ENCODE measurements at places on chromosomes 6 and 20.

GRCh38 chr6:24397631-24398030 is 5.1 kb upstream of the MRS2 start:
- no peak for DNase-seq

DNA sequence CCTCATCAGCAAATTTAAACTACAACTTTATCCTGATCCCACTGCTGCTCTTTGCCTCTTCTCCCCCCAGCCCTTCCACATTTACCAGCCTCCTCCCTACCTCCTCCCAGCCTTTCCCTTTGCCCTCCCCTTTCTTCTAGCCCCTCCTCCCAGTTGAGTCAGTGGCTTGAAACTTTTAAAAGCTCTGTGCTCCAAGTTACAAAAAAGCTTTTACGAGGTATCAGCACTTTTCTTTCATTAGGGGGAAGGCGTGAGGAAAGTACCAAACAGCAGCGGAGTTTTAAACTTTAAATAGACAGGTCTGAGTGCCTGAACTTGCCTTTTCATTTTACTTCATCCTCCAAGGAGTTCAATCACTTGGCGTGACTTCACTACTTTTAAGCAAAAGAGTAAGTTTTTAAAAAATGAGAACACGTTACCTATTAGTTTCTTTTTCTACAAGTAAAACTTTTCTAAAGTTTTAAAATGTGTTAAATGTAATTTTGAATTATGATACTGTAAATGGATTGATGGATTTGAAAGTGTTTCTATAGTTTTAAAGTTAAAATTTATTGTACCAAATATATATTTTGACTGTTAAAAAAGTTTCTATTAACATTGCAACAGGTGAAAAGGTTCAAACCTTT is at the start of gene GJA1:
TSS of gene GJA1 (plus strand) at position 203 of the 626 bp plus-strand sequence. CDS start 11,202 bp downstream, outside the sequence.
- DNase-seq: no peak

DNA sequence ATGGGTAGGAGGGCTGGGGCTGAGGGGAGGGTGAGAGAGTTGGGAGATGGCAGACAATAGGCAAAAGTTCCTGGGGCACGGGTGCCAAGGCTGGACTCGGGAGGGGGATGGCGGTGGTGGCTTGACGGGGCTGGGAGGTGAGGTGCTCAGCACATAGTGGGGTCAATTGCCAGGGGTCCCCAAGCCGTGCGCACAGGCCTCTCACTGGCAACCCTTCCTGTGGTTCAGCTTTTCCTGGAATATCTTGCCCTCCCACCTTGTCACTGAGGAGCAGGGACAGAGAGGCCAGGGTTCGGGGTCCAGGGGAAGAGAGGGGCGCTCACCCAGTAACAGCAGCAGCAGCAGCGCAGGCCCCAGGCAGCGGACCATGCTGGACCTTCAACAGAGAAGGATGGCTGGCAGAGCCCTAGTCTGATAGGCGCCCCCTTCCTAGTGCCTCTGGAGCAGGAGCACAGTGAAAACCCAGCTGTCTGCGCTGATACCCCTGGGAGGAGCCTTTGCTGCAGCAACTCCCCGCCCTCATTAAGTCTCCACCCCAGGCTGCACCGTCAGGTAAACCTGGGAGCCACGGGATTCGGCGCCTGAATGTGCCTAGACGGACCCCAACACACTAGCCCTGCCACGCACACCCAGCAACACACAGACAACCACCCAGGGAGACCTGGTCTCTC is at the start of gene GFRA4:
TSS of gene GFRA4 (minus strand) at position 369 of the 671 bp plus-strand sequence. CDS start at position 369, 0 bp downstream.
- DNase-seq: no peak

- DNase-seq: no peak
Measured at GRCh38 chr20:41290804-41291389, 26.6 kb downstream of the ZHX3 start.

- DNase-seq: no peak
Measured at GRCh38 chr6:41625442-41625841, 12.8 kb upstream of the MDFI start.

GRCh38 chr20:7608250-7608649 is 332.0 kb downstream of the HAO1 start:
- no peak for DNase-seq

DNA sequence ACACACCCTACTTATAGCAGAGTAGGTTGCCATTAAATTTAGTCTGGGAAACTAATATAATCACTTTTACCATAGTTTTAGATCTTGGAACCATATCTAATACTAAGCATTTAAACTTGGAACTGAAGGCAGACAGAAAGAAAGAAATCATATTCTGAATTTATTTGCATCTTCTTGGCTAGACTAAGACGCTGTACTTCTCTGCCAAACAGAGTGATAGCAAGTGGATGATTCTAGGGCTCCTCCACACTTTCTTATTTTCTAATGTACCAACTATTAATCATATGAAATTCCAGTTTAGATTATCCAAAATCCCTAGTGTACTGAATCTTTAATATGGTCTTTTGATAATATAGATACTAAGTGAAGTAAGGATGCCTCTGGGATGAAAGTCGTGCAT is 277.0 kb downstream of the CENPW start:
- DNase-seq: no peak

- DNase-seq: no peak
Measured at GRCh38 chr6:3230900-3231246, 3.4 kb upstream of the TUBB2B start.

GRCh38 chr6:105815661-105816555 is 270.2 kb upstream of the PRDM1 start:
- no peak for DNase-seq

DNA sequence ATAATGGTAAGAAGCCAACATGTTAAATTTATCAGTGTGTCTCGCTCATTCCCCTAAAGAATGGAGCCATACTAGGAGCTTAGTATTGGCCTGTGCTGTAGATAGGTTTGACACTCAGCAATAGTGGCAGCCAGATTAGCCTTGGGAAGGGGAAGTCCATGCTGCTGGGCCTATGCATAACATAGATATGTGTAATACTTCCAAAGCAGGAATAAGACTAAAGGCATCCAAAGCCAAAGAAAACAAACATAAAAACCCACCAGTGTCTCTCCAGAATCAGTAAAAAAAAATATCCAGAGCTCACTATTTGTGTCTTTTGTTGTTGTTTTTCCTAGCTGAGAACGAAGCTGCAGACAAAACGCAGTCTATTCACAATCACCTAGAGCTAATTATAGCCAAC is 104.2 kb upstream of the STXBP5 start:
- no peak for DNase-seq

DNA sequence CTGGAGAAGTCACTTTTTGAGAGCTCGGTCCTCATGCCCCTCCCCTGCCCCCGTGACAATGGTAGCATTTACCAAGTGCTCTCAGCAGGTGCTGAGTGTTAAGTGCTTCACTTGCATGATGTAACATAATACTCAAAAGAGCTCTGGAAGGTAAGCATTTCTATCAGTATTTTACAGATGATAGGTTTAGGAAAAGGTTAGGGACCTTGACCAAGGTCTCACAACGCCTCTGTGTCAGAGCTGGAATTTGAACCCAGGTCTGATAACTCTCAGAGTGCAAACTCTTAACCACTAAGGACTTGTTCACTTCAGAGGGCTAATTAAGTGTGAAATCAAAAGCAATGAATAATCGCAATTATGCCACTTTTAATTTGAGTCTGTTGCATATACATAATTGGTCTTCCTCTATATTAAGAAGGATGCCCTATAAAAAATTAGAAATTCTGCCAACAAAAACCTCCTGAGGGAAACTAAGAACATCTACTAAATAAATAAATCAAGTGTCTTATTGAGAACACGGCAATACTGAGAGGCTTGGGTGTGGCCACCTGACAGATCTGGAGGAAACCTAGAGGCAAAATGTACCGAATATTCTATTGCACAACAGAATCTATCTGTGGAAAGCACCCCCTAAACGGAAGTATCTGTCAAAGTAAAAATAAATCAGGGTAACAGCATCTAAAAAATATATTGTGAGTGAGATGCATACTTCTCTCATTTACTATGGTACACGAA is 109.8 kb downstream of the BACH2 start:
- no peak for DNase-seq
